Ovary (tissue), 10 donors: ENCODE measurements at places on chromosomes 4 and X.

DNA sequence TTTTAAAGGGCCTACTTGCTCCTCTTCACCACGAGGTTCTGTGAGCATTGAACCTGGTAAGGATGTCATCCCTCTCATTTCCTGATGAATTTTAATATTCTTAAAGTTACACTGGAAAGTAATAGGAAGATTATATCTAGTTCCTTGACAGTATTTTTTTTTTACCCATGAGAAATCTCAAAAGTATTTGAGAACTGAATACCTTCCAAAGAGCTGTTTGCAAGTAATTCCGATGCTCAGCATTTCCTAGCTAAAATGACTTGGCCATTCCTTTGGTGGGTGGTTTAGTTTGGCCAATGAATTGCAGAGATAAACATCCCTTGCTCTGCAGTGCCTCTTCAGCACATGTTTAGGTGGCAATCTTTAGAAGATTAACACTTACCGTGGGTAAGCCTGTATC, 110.2 kb upstream of the WDR1 start:
- DNase-seq: no peak

- no peak for DNase-seq
These were observed 1.0 kb downstream of the EGF start for GRCh38 chr4:109913596-109914241.

DNA sequence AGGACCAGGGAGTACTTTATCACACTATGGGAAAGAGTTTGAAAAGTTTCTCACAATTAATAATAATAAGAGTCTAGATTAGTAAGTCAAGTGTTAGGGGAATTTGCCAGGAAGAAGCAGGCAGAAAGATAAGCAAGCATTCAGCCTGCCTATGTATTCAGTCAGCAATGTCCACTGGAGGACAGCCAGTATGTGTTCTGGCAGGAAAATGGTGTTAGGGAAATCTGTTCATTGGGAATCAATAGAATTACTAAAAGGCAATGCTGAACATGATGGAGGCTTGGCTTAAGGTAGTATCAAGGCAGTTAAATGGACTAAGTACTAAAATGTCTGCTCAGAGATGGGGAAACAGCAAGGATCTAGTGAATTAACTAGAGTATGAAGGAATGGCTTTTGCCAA, 221.2 kb downstream of the PPP4R3C start:
- DNase-seq: no peak

DNA sequence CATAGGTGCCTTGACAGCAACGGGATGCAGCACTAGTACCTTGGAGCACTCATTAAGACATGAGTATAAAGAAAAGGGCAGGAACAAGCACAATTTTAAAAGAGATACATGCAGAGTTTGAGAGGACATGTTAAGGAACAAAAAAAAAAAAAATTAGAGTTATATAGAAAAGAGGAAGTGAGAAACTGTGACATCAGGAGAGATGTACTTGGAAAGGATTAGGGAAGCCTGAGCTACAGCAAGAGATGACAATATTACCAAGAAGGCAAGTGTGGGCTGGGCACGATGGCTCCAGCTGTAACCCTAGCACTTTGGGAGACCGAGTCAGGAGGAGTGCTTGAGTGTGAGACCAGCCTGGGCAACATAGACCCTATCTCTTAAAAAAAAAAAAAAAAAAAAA, 37.4 kb downstream of the GPR143 start:
- DNase-seq: no peak

GRCh38 chrX:134741746-134742145, 83.5 kb upstream of the PLAC1 start:
- DNase-seq: no peak
